NCI-H2029 treated with DMSO at 0.1 percent for 48 hours (cell line): ENCODE measurements at places on chromosomes 5 and 9.
A peak's percentile ranks its signal among the peaks of the same experiment; 100 is the strongest.

GRCh38 chr9:99000476-99001395 is 57.0 kb downstream of the COL15A1 start:
- DNase-seq, result peak; percentile 20

- DNase-seq, result no peak
Observed at GRCh38 chr5:148454576-148454975, 70.8 kb downstream of the FBXO38 start.

DNA sequence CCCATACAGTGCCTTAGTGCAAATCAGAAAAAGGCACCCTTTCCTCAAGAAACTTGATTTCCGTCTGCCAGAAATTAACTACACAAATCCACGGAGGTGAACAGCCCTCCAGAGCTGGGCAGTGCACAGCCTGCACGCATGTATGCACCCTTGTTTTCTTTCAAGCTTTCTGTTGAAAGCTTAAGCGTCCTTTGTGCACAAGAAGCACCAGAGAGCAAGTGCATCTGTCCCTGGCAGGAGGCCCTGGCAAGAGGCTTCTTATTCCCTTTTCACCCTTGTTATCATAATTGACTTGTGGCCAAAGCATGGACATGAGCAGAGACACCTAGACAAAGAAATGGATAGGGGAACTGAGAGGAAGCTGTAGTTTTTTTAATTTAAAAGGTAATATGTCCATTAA is 47.4 kb upstream of the ATG10 start:
- peak; percentile 26 for DNase-seq

GRCh38 chr5:101045689-101046088 is 142.6 kb upstream of the ST8SIA4 start:
- no peak for DNase-seq

GRCh38 chr5:17046320-17046719 is 110.2 kb upstream of the MYO10 start:
- no peak for DNase-seq

DNA sequence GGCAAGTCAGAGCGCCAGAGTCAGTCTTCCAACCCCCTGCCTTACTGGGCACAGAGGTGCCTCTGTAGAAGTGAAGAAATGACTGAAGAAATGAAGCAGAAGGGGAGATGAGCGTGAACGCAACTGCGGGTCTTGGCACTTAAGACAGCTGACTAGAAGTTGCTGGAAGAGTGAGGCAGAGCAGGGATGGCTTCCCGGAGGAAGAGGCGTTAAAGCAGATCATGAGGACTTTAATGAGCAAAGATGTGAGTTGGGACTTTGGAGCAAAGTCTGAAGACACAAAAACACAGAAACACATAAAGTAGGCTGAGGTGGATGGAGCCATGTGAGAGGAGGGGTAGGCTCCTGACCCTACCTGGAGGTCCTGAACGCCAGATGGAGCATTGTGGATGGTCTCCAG is 7.2 kb downstream of the AQP3 start:
- no peak for DNase-seq

DNA sequence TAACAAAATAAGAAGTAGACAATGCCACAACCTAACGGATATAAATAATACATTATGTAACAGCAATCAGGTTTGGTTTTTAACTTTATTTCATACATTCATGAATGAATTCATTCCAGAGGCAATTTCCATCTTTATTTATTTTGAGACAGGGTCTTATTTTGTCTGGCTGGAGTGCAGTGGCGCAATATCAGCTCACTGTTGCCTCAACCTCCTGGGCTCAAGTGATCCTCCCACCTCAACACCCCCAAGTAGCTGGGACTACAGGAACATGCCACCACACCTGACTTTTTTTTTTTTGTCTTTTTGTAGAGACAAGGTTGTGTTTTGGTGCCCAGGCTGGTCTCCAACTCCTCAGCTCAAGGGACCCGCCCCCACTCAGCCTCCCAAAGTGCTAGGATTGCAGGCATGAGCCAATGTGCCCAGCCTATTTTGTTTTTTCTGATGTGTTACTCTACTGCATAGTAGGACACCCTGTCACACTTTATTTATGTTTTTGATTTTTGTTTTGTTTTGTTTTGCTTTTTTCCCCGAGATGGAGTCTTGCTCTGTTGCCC is 26.3 kb upstream of the C5orf24 start:
- no peak for DNase-seq

DNA sequence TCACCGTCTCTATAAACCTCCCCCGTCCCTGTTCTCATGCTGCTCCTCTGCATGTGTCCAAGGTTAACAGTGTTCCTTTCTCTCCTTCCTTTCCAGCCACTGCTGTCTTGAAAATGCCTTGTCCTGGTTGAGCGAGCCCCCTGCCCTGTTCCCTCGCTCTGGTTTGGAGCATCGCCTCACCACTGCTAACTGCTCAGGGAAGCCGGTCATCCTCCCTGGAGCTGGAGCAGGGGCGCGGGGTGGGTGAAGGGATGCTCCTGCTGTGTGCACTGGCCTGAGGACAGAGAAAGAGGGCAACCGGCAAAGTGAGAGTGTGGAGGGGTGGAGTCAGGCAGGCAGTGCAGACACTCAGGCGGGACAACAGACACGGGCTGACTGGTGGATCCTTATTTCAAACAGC is 19.4 kb downstream of the UBE2QL1 start:
- no peak for DNase-seq

DNA sequence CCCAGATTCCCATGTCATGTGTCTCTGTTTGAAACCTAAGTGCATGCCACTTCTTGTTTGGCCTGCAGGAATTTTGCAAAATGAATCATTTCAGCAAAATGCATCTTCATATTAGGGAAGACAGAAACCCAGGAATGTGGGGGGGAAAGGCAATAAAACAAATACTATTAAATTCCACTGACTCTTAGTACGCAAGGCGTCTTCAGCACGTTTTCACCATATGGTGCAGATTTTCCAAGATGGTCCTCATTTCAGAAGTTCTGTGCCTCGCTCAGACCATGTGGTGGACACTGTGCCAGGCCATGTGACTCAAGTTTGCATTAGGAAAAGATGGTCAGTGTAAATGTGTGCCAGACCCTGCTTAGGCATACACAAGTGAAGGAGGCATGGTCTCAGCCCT is 184.0 kb downstream of the ACTL7B start:
- no peak for DNase-seq

DNA sequence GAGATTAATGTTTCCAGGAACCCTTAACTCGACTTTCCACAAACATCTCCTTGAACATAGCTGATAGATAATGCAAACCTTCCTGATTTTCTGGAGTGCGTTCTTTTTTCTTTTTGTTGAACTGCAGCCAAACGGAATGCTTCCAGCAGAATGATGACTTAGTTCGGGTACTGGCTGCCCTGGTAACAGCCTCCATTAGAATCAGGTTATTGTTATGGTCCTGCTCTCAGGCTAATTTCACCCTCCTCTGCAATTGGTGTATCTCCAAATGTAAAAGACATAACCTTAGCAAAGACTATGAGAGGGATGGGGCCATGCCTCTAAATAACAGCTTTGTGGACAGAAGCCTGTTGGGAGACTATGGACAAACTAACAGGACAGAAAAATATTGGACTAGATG is 116.5 kb downstream of the PDE4D start:
- no peak for DNase-seq

DNA sequence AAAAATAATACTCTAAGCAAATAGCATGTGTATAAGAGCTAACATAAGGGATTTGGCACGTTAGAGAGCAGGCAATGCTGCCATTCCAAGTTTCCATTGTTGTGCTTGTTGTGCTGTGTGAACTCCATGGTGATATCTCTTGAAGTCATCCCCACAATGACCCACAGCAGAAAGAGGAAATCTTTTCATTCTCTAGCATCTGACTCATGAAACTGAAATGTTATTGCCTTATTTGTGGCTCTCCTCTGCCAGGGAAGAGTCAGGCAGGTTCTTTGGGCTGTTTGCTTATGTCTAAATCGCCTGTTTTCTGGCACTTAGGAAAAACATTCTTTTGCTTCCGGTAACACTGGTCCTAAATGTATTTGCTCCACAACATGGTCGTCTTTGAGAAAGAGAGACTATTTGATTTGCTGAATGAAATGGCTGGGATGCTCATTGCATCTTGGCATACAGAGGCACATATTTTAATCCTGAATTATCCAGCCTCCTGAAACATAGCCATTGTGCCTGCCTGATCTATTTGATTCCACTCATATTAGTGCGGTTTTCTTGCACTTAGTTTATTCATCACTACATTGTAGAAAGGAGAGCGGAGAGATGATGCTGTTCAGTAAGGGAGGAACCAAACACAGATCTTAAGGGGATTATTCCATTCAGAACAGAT is 188.8 kb downstream of the CSNK1G3 start:
- no peak for DNase-seq

GRCh38 chr9:123745451-123745850 is 184.5 kb downstream of the DENND1A start:
- DNase-seq, result no peak

- no peak for DNase-seq
Observed at GRCh38 chr5:76425146-76425545, 22.1 kb downstream of the IQGAP2 start.

- DNase-seq, result no peak
Observed at GRCh38 chr5:154486427-154486866, 8.4 kb upstream of the HAND1 start.

GRCh38 chr5:2756211-2757152 is 5.0 kb upstream of the IRX2 start:
- DNase-seq, result no peak

DNA sequence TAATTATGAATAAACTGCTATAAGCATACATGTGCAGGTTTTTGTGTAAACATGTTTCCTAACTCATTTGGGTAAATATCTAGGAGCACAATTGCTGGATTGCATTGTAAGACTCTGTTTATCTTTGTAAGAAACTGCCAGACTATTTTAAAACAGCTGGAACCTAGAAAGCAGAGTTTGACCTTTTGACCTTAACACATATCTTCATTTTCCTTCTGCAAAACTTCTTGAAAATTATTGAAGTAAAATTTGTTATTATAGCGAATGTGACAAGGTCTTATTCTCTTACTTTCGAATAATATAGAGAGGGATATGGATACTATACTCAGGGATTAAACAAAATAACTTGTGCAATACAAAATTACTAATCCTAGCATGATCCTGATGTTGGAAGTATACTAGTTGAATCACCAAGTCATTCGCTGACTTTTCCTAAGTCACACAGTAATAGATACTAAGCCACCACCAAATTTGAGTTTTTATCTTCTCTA is 3.2 kb upstream of the ANXA1 start:
- no peak for DNase-seq

DNA sequence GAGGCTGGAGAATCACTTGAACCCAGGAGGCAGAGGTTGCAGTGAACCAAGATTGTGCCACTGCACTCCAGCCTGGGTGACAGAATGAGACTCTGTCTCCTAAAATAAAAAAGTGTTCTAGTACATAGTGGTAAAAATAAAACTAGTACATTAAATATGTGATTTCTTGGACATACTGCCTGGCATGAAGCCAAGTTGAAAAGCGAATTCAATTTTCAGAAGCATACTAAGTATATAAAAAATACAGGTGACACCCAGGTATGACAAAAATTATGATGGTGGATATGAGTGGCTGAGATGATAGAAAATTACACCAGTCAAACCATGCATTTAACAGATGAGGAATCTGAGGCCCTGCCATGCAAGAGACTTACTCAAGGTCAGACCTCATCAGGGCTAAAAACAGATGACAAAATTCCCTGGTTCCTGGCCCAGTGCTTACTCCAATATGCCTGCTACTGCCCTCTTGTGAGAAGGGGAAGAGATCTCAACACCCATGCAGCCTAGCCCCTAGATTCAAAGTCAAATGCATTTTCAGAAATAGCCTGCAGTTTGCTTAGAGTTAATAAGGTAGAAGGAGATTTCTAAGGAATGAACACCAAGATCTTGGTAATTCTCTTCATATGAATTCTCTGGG is 46.6 kb upstream of the GNPDA1 start:
- no peak for DNase-seq

DNA sequence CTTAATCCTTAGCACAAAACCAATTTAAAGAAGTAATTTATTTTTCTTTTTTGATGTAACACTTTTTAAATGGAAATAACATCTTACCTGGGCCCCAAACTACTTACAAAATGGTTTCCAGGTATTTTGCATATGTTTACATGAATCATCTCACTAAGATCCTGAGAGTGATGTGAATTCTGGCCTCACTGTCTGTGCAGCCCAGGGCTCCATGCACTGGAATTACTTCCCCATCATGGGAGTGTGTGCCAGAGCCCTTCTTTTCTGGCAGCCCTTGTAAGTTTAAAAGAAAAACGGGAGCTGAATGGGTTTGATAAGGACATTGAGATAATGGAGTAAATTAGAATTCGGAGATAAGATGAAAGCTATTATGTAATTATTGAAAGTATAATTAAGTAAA is 12.2 kb upstream of the F2R start:
- DNase-seq, result no peak

DNA sequence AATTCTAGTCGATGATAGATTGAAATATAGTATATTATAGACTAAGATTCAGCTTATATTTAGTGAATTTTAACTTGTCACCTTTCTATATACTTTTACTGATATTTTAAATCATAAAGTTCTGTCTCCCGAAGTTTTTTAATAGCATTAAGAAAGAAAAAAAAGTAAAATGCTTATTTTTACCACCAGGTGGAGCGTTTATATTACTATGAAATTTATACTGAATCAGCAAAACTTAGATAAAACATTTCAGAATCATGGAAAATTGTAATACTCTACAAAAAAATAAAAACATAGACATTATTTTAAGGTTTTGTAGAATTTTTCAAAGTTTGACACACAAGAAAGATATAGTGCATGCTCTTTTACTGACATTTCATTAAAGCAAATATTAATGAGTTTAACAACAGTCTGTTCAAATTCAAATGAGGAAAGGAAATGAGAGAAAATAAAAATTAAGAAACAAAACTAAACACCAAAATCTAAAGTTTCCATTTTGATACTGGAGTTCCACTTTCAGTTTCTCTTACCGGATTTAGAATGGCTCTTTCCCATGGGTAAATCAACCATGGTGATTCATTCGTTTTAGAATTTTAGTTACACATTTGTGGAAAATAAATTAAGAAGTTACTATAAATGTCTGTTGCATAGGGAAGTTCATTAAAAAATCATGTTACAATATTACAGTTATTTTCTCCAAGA is 1035.3 kb downstream of the CDH12 start:
- no peak for DNase-seq

GRCh38 chr5:141343242-141343952 is at the start of gene PCDHGA3:
TSS of gene PCDHGA3 (plus strand) at chr5:141343829. CDS start at chr5:141344034, 205 bp downstream.
- no peak for DNase-seq

- no peak for DNase-seq
Observed at GRCh38 chr5:127899214-127899610, 184.4 kb upstream of the SLC12A2 start.

DNA sequence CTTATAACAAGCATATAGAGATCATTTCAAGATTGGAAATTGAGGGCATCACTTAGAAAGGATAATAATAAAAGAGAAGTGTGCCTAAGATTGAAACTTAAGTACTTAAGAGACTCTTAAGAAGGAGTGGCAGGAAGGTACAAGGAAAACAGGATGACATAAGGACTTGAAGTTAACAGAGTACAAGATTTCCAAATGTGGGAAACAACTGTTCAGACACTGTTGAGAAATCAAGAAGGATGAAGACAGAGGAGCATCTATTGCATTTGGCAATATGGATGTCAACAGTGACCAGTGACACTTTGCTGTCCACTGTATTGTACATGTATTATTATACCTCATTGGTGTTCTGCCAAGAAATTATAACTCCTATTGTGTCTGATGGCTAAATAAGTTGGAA is 157.8 kb upstream of the PTGER4 start:
- DNase-seq, result no peak

- no peak for DNase-seq
Observed at GRCh38 chr5:43049236-43049635, 9.1 kb upstream of the ANXA2R start.

GRCh38 chr5:135955525-135955924 is 742 bp upstream of the LECT2 start:
- no peak for DNase-seq
